ENCODE measurements at places on chromosomes 12 and 14. TPM values are rescaled to one million over a fixed set of nuclear protein-coding genes. Genes with fewer than 3 reads are reported as not detected.

Gene KIF21A
- 19.0 TPM for total RNA-seq

Gene MYH6
- not detected for total RNA-seq

Gene CD69
- 4.1 TPM for total RNA-seq

Gene KLHL33
- not detected for total RNA-seq

Gene OTOGL
- not detected for total RNA-seq

Gene ADCY6
- total RNA-seq: 76.6 TPM

Gene RAB5B
- 26.3 TPM for total RNA-seq

Gene APEX1
- total RNA-seq: 171 TPM

Gene SIRT4
- total RNA-seq: not detected

Gene PUS7L
- total RNA-seq: 8.7 TPM

Gene ZNF410
- total RNA-seq: 67.7 TPM

Gene GUCY2C
- total RNA-seq: not detected

Gene DEGS2
- 1.5 TPM for total RNA-seq

Gene PFKM
- 193 TPM for total RNA-seq

Gene SLC15A4
- 35.9 TPM for total RNA-seq

Gene DAO
- total RNA-seq: not detected

Gene COX8C
- total RNA-seq: not detected

Gene EXD2
- 13.0 TPM for total RNA-seq

Gene SELPLG
- total RNA-seq: not detected

Gene OR4K17
- not detected for total RNA-seq

Gene KLHDC1
- total RNA-seq: 0.26 TPM

Gene INSM2
- total RNA-seq: not detected

Gene CKAP4
- 55.8 TPM for total RNA-seq

Gene VRTN
- total RNA-seq: 0.03 TPM

Gene BHLHE41
- total RNA-seq: 70.0 TPM

Gene TRPV4
- total RNA-seq: not detected

Gene CCDC175
- not detected for total RNA-seq

Gene CAPRIN2
- total RNA-seq: 6.2 TPM
